ENCODE measurements at places on chromosomes 2 and 18. TPM values are rescaled to one million over a fixed set of nuclear protein-coding genes. Genes with fewer than 3 reads are reported as not detected.

- peak overlapping the region; percentile 58 for H3K4me3 ChIP-seq
- H3K27ac ChIP-seq, result peak overlapping the region; percentile 45
- peaks cover 7% of the 10 kb centered on the region for H3K36me3 ChIP-seq
- no peaks in the 10 kb centered on the region for H3K27me3 ChIP-seq
- peaks cover 5% of the 10 kb centered on the region for H3K4me1 ChIP-seq
Observed at GRCh38 chr2:161237392-161238264, 70.6 kb upstream of the PSMD14 start.

DNA sequence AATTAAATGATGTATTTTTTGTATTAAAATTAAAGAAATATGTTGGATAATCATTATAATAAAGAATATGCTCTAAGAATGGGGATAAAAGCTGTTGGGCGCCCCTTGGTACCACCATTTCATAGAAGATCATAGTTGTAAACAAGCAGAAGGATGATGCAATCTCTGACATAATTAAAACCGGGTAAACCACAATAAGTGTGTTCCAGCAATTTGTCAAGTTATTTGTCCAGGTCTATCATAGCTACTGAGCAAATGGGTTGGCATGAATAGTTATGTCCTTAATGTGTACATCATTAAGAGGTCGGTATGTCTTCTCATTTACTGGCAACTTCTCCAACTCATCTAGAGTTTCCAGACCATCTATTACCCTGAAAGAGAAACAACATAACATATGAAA, 6.7 kb upstream of the CLK1 start:
- H3K36me3 ChIP-seq, result peaks cover 59% of the 10 kb centered on the region
- H3K27ac ChIP-seq, result no peak overlapping the region
- H3K4me1 ChIP-seq, result peaks cover 16% of the 10 kb centered on the region
- H3K27me3 ChIP-seq, result no peaks in the 10 kb centered on the region
- H3K4me3 ChIP-seq, result no peak overlapping the region

Gene IL36RN
- 0.93 TPM for total RNA-seq

Gene TUBB6
- total RNA-seq, result 530 TPM

Gene DNAH7
- total RNA-seq, result 0.62 TPM

DNA sequence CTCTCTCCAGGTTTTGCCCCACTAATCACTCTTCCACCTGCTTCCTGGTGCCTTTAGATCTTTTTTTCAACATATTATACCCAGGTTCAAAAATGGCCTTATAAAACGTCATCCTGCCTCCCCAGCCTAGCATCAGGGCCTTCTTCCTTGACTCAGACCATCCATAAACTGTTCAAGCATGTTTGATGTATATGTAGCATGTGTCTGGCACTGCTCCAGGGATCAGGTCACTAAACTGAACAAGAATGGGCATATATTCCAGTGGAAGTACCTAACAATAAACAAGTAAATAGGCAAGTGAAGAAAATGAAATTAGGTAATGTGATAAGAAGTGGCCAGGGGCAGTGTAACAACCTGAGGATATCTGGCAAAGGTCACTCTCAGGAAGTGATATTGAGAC, 141.2 kb downstream of the TRIB2 start:
- H3K4me3 ChIP-seq, result no peak overlapping the region
- H3K27me3 ChIP-seq, result no peaks in the 10 kb centered on the region
- no peak for ATAC-seq
- no peaks in the 10 kb centered on the region for H3K36me3 ChIP-seq

DNA sequence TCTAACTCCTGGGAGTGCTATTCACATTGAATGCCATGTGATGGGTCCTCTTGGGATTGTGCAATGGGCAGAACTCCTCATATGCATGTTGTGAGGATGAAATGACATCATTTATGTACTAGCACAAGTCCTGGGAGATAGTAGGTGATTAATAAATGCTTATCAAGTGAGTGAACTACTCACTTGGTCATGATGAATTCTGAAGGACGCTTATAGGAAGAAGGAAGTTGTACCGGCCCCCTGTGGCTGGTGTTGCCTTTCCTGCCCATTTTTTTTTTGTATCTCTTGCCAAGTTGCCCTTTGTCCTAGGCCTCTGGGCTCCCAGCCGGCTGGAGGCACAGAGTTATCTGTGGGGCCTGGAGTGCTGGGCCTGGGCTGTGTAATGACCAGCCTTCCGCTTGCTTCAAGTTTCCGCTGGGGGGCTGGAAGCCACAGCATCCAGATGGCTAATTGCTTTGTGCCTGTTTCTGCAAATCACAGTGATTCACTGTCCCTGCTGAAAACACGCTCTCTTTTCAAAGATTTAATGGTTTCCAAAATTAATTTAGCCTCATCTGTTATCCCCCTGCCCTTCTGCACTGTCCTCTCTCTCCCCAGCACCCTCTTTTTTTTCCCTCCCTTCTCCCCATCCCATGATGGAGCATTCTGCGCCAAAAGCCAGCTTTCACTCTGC, 33.7 kb upstream of the MRPL33 start:
- no peaks in the 10 kb centered on the region for H3K36me3 ChIP-seq
- peaks cover 39% of the 10 kb centered on the region for H3K4me1 ChIP-seq
- H3K4me3 ChIP-seq, result no peak overlapping the region

Gene ZSCAN30
- total RNA-seq, result 15.9 TPM

- H3K27ac ChIP-seq, result peak overlapping the region; percentile 80
- H3K4me1 ChIP-seq, result peaks cover 74% of the 10 kb centered on the region
- no peaks in the 10 kb centered on the region for H3K36me3 ChIP-seq
- no peaks in the 10 kb centered on the region for H3K27me3 ChIP-seq
Observed at GRCh38 chr2:43265001-43265400, 38.6 kb upstream of the ZFP36L2 start.

Gene AFF3
- 15.4 TPM for total RNA-seq

Gene FN1
- 2,048 TPM for total RNA-seq

DNA sequence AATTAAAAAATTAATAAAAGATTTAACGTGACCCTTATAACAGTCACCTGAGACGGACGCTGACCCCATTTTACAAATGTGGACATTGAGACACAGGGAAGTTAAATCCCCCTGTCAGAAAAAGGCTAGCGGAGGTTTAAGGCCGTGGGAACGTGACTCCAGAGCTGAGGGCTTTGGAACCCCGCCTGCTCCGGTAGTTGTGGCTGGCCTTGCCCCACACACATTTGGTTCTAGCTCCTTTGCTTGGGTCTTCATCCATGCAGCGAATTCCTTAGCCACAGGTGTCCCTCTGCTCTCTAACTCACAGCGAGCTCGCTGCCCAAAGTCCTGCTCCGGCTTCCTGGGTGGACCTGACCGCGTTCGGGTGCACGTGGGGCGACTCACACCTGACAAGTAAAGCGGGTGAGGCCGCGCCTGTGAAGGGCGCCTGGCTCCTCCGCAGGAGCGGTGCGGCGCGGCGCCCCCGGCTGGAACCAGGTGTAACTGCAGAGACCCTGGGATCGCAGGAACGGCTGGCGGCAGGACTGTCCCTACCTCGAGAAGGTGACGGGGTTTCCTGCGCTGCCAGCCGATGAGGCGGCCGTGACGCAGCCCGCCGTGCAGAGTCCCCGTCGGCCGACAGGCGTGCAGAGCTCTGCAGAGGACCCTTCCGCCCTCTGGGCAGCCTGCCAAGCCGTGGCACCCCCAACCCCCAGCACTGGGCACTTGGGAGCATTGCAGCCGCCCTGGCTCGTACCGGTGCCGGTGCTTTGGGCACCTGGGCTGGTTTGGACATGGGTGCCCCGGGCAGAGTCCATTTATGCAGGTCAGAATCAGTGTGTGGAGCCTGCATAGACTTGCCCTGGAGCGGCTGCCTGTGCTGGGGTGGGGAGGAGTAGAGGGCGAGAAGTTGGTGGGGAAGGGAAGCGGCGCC, 2.4 kb upstream of the PROC start:
- peak overlapping the region; percentile 49 for H3K4me3 ChIP-seq
- H3K27ac ChIP-seq, result no peak overlapping the region
- no peaks in the 10 kb centered on the region for H3K36me3 ChIP-seq
- peak; percentile 67 for ATAC-seq
- peaks cover 49% of the 10 kb centered on the region for H3K27me3 ChIP-seq

- peak overlapping the region; percentile 95 for H3K27ac ChIP-seq
- H3K36me3 ChIP-seq, result peaks cover 19% of the 10 kb centered on the region
- peak overlapping the region; percentile 65 for H3K4me3 ChIP-seq
- H3K4me1 ChIP-seq, result peaks cover 6% of the 10 kb centered on the region
- ATAC-seq, result no peak
Observed at GRCh38 chr2:27085062-27085672, 1.4 kb upstream of the KHK start.

DNA sequence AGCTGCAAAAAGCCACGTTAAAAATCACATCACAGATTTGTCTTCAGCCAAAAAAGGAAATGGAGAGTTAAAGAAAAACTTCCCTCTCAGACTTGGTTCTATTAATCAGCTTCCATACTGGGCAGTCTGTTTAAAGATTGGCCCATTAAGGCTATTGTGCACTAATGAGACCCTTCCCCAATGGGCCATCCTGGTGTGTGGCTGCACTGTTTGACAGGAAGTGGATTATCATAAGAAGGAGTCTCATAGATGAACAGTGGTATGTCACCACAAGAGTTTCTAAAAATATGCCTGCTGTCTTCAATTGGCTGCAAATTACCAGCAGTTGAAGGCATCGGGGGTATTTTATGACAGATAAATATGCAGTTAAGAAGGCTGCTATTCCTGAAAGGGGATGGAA, 247.6 kb upstream of the THSD7B start:
- ATAC-seq, result no peak
- no peak overlapping the region for H3K27ac ChIP-seq
- H3K27me3 ChIP-seq, result peaks cover 9% of the 10 kb centered on the region
- no peaks in the 10 kb centered on the region for H3K36me3 ChIP-seq
- H3K4me1 ChIP-seq, result no peaks in the 10 kb centered on the region

- no peak overlapping the region for H3K27ac ChIP-seq
- no peak overlapping the region for H3K4me3 ChIP-seq
- H3K36me3 ChIP-seq, result no peaks in the 10 kb centered on the region
- H3K4me1 ChIP-seq, result no peaks in the 10 kb centered on the region
- no peaks in the 10 kb centered on the region for H3K27me3 ChIP-seq
- ATAC-seq, result no peak
Observed at GRCh38 chr2:59798687-59799232, 754.7 kb downstream of the BCL11A start.

GRCh38 chr2:11248-11941, 34.9 kb downstream of the FAM110C start:
- no peaks in the 10 kb centered on the region for H3K27me3 ChIP-seq
- H3K36me3 ChIP-seq, result no peaks in the 10 kb centered on the region
- no peak overlapping the region for H3K4me3 ChIP-seq
- no peak overlapping the region for H3K27ac ChIP-seq
- H3K4me1 ChIP-seq, result no peaks in the 10 kb centered on the region
- ATAC-seq, result peak; percentile 36

Gene GALNT13
- 11.9 TPM for total RNA-seq

GRCh38 chr2:38485734-38486133, 108.7 kb upstream of the ATL2 start:
- H3K4me1 ChIP-seq, result no peaks in the 10 kb centered on the region
- no peak for ATAC-seq
- no peaks in the 10 kb centered on the region for H3K27me3 ChIP-seq
- H3K36me3 ChIP-seq, result no peaks in the 10 kb centered on the region
- no peak overlapping the region for H3K27ac ChIP-seq

Gene BOLL
- total RNA-seq, result 0.19 TPM

- no peaks in the 10 kb centered on the region for H3K27me3 ChIP-seq
- H3K4me3 ChIP-seq, result peak overlapping the region; percentile 72
- H3K27ac ChIP-seq, result peak overlapping the region; percentile 67
- H3K36me3 ChIP-seq, result no peaks in the 10 kb centered on the region
- H3K4me1 ChIP-seq, result peaks cover 17% of the 10 kb centered on the region
Observed at GRCh38 chr2:112765251-112765650, 842 bp upstream of the CKAP2L start.

All from gastroesophageal sphincter (tissue), 4 donors.